ENCODE measurements at places on chromosomes 7 and 10.

GRCh38 chr7:143846692-143847091 is 55.3 kb downstream of the TCAF1 start:
- no peak for DNase-seq

DNA sequence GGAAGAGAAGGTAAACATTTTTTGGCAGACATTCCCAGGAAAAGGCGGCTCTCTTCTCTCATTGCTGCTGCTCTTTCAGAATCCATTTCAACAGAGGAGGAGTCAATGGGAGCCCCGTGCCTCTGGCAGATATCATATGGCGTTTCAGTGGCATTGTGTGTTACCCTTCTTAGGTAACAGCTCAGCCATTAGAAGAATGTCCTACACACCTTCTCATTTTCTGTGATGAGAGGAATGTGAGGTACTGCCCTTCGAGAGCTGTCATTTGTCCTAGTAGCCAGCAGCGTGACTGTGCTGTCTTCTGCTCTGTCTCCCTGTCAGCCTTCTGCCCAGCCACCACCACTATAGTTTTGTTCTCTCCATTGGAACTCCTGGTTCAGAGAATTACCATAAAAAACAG is 102.4 kb downstream of the EGFR start:
- no peak for DNase-seq

DNA sequence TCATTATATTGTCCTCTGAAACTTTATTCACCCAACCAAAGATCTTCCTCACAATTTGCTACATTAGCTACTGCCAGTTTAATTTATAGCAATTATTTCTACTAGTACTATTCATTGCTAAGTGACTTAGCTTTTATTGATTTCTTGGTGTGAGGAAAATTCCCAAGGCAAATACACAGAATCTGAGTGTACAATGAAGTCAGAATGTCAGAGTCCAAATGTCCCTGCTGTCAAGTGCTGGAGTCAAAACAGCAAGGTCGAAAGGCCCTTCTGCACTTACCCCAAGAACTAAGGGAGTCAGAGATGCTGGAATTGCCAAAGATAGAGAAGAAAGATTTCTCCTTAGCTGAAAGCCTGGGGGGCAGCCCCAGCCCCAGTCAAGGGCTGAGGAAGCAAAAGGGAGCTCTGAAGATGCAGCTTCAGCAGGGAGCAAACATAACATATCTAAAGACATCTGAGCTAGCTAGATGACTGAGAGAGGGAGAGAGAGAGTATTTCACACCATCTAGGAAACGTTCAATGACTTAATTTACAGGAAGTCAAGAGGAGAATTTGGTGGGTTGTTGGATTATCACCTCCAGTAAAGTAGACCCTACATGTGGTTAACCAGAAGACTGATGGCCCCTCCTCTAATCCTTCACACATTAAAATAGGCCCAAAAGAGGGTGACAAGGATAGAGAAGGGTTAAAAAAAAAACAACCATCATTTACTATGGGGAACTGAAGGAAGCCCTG is 36.6 kb upstream of the SAMD8 start:
- DNase-seq, result no peak

GRCh38 chr10:78925275-78925674 is 143.5 kb upstream of the ZMIZ1 start:
- DNase-seq, result no peak

DNA sequence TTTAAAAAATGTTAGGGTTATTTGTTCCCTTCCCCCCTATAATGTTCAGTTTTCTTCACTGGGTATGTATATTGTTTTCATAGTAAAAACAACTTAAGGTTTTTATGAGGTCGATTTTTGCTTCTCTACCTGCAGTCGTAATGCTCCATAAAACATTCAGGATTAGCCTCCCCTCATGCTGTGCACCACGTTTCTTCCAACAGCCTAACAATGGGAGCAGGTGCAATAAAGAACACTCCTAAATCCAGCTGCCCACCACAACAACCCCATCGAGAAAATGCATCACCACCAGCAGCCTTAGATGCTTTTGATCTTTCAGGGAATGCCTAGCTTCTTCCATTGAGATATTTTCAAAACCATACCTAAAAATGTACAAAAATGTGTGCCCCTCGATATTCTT is 111.1 kb downstream of the ADAM12 start:
- DNase-seq, result no peak

- no peak for DNase-seq
Observed at GRCh38 chr10:8227246-8227645, 172.8 kb downstream of the GATA3 start.

GRCh38 chr7:158868764-158869410 is 12.5 kb downstream of the DYNC2I1 start:
- no peak for DNase-seq

- no peak for DNase-seq
Observed at GRCh38 chr10:130807721-130808120, 503.8 kb downstream of the TCERG1L start.

GRCh38 chr10:58409956-58410610 is 24.9 kb downstream of the TFAM start:
- DNase-seq, result no peak

DNA sequence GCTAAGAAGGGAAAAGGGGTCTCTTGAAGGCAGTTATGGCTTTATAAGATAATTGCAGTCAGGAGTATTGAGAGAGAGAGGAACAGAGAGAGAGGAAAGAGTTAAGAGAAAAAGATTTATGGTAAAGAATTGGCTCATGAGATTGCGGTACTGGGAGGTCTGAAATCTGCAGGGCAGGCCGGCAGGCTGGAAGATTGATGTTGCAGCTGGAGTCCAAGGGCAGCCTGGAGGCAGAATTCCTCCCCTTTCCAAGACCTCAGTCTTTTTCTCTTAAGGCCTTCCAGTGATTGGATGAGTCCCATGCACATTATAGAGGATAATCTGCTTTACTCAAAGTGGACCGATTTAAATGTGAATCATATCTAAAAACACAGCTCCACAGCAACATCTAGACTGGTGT is 68.4 kb downstream of the HACD1 start:
- DNase-seq, result no peak

DNA sequence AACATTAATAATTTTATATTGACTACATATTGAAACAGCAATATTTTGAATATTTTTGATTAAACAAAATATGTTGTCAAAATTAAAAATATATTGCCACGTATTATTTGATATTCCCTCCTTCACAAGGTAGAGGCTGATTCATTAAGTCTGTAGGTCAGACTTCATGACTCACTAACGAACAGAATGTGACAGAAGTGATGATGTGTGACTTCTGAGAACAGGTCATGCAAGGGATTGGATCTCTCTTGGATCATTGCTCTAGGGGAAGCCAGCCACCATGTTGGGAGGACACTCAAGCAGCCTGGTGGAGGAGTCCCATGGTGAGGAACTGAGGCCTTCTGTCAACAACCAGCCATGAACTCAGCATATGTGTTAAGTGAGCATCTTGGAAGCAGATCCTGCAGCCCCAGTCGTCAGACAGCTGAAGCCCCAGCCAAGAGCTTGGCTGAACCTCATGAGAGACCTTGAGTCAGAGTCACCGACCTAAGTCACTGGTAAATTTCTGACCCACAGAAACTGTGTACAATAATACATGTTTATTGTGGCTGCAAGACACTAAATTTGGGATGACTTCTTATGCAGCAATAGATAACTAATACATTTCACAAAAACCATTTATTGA is 66.6 kb downstream of the HTR5A start:
- no peak for DNase-seq

GRCh38 chr10:99528494-99529441 is 4.0 kb upstream of the NKX2-3 start:
- DNase-seq, result no peak

DNA sequence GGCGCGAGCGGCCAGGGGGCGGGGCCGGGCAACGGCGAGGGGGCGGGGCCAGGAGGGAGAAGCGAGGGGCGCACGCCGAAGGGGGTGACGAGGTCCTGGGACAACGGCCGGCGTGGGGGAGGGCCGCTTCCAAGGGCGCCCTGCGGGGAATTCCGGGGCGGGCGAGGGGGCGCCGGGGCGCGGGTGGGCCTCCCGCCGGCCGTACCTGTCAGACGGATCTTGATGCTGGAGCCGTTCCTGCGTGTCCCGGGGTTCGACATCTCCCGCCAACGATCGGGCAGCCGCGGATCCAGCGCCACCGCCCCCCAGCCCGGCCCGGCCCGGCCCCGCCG is 421 bp downstream of the SMURF1 start:
- no peak for DNase-seq

GRCh38 chr7:36070230-36070629 is 82.8 kb upstream of the EEPD1 start:
- no peak for DNase-seq

GRCh38 chr10:13589316-13589715 is 2.6 kb downstream of the PRPF18 start:
- no peak for DNase-seq

DNA sequence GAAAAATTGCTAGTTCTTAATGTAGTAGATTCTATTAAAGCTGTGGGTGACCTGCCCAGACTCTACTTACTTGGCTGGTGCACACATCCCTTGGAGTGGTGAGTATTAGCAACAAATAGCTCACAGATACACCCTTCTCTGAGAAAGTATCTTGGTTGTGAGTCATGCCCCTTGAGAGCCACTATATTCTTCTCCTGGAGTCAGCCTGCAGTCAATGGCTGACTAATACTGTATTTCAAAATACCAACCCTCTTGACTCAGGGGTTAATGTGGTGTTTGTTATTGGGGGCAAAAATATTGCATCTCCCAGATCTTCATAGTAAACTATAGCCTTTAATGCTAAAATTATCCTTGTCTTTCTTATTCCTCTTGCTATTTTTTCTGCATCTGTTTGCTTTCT is 354.9 kb downstream of the BMPER start:
- no peak for DNase-seq

- no peak for DNase-seq
Observed at GRCh38 chr7:149321978-149322541, 60.1 kb downstream of the ZNF783 start.

DNA sequence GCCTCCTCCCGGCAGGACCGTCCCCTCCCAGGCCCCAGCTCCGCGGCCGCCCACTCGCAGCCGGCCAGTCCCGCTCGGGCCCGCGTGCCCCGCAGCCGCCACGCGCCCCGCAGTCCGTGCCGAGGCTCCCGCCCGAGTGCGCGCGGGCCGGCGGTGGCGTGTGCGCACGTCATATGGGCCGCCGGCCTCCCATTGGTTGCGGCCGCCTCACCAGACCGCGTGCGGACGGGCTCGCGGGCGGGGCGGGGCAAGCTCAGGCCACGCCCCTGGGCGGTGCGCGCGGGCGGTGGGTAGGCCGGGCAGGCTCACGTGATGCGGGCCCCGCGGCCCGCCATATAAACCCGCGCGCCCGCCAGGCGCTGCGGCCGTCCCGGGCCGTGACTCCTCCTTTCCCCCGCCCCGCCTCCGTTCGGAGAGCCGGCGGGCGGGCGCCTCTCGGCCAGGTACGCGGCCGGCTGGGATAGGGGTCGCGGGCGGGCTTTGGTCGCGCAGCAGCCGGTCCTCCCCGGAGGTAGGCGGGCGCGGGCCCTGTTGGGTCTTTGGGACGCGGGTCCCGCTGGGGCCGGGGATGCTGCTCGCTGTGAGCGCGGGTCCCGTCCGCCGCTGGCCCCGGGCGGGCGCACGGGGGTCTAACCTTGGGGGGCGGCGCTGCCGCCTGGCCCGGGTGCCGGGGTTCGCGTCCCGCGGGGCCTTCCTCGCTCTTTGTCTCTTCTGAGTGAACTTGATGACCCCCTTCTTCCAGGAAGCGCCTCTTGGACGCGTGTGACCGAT is at the start of gene INSIG1:
Gene INSIG1 (plus strand): TSS at position 362 of the 771 bp plus-strand sequence. CDS start 408 bp downstream, at position 770.
- peak; percentile 95 for DNase-seq

- DNase-seq, result no peak
Observed at GRCh38 chr10:44647877-44648542, 263.1 kb upstream of the CXCL12 start.

DNA sequence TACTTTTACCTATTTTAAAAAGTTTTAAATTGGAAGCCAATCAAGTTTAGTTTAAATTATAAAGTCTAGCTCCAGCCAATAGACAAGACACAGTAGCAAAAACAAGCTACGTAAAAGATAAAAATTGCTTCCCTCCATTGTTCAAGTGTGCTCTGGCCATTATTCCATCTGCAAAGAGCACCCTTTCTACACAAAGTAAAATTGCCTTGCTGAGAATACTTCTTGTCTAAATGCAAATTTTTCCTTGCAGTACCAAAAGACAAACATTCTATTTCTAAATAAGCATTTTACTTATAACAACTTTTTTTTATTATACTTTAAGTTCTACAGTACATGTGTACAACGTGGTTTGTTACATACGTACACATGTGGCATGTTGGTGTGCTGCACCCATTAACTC is 75.9 kb upstream of the ZNF746 start:
- DNase-seq, result no peak

DNA sequence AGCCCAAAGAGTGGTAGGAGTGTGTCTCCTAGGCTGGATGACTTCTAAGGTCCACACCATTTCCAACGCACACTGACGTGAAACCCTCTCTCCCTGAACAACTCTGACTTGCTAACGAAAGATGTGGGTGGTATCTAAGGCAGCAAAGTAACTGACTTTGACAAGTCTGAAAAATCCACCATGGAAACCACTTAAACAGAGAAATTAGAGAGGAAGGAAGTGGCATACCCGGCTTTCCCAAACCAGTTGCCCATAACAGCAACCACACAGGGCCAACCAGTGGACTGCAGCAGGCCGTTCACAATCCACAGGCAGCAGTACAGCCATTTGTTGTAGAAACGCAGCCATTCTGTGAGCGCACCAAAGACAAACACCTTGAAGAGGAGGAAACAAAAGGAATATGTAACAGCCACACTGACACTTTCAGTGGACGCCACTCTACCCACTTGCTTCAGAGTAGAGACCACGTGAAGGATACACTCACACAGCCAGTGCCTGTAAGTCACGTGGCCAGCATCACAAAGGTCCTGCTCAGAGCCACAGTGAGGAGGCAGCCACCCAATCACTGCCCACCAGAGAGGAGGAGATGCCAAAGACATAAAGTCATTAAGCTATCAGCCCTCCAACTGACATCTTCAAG is 39.8 kb downstream of the SLC37A3 start:
- DNase-seq, result no peak

DNA sequence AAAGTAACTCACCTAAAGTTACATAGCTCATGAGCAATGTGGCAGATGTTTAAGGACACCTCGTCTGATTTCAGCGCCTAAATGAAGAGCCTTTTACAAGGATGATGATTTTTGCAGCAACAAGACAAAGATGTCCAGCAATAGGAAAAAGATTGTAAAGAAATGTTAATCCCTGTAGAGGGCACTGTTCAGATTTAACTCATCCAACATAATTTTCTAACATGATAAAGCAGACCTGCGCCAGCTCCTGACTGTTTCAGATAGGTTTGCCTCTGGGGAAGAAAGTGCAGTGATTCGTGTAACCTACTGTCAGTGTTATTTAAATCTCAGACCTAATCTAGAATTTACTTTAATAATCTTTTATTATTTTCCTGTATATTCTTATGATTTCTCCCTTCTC is 595.2 kb downstream of the AUTS2 start:
- DNase-seq, result no peak

DNA sequence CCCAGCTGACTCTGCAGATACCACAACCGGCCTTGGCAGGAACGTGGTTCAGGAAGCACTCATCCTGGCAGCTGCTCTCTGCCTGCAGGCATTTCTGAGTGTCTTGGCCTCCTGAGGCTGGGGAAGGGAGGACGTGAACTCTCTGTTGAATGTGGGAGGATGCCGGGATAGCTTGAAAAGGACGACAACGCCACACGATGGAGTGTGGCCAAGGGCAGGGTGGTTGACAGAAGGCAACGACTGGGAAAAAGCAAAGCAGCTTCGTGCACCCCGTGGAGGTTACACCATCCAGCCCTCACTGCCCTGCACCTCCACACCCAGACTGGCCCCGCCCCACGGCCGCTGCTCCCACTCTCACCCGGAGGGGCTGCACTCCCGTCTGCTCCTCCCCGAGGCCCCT is 466.1 kb upstream of the FOXK1 start:
- no peak for DNase-seq

- no peak for DNase-seq
Observed at GRCh38 chr10:123909426-123909825, 17.8 kb upstream of the CPXM2 start.
